Neural crest cell (in vitro differentiated cells): ENCODE measurements at places on chromosomes 3 and 15.

DNA sequence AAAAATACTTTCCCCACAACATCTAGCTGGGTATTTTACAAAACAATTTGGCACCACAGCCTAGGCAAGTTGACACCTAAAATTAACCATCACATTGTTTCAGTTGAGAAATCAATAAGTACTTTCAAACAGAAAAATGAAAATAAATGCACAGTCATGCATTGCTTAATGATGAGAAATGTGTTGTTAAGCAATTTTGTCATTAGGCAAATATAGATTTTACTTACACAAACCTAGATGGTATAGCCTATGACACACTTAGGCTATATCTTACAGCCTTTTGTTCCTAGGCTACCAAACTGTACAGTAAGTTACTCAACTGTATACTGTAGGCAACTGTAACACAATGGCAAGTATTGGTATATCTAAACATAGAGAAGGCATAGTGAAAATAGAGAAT, 608.6 kb upstream of the BCHE start:
- DNase-seq = no peak

- DNase-seq = no peak
Observed at GRCh38 chr3:50502225-50502583, 1.2 kb downstream of the CACNA2D2 start.

GRCh38 chr3:72844436-72844993, 3.7 kb downstream of the SHQ1 start:
- DNase-seq = no peak

GRCh38 chr15:93825682-93826081, 405.7 kb upstream of the MCTP2 start:
- no peak for DNase-seq

- no peak for DNase-seq
Observed at GRCh38 chr15:48191574-48192225, at the start of gene CTXN2. TSS of gene CTXN2 (plus strand) at chr15:48191665. CDS start at chr15:48201301, 9,636 bp downstream.

DNA sequence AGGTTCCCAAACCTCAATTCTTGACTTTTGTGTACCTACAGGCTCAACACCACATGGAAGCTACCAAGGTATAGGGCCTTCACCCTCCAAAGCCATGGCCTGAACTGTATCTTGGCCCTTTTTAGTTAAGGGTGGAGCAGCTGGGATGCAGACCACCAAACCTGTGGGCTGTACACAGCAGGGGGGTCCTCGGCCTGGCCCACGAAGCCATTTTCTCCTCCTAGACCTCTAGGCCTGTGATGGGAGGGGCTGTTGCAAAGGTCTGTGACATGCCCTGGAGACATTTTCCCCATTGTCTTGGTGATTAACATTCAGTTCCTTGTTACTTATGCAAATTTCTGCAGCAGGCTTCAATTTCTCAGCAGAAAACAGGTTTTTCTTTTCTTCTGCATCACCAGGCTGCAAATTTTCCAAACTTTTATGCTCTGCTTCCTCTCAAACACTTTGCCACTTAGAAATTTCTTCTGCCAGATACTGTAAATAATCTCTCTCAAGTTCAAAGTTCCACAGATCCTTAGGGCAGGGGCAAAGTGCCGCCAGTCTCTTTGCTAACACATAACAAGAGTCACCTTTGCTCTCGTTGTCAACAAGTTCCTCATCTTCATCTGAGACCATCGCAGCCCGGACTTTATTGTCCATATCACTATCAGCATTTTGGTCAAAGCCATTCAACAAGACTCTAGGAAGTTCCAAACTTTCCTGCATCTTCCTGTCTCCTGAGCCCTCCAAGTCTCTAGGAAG, 90.9 kb upstream of the PLXND1 start:
- DNase-seq = no peak

- no peak for DNase-seq
Observed at GRCh38 chr15:69815793-69816192, 281.9 kb downstream of the TLE3 start.

- DNase-seq = no peak
Observed at GRCh38 chr3:126562737-126563276, 4.1 kb upstream of the C3orf22 start.

- DNase-seq = no peak
Observed at GRCh38 chr3:186330772-186331460, 31.1 kb downstream of the DGKG start.

DNA sequence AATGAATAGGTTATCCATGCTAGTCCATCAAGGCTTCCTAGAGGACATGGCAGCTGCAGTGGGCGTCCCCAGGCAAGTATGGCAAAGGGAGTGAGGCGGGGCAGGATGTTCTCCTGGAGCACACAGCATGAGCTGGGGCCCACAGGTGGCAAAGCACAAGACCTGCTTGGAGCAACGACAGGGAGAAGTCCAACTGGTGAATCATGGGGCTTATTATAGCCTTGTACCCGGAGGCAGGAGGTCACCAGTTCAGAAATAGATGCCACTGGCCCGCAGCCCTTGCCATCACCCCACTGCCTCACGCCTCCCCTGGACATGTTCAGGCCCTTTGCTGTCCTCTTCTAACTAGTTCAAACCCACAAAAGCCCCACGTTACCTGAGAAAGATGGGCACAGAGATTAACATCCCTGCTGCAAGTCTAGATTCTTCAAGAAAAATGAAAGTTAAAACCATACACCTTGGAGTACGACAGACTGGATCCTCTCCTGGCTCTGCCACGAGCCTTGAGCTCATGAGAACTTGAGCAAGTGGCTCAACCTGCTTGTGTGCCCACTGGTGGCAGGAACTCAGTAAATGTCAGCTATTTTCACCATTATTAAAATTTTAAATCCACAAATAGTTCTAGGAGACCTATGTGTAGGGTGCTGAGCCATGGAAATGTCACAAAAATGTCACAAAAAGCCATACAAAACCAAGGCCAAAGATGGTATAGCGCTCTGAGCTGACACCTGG, 1.8 kb upstream of the SRGAP3 start:
- no peak for DNase-seq

DNA sequence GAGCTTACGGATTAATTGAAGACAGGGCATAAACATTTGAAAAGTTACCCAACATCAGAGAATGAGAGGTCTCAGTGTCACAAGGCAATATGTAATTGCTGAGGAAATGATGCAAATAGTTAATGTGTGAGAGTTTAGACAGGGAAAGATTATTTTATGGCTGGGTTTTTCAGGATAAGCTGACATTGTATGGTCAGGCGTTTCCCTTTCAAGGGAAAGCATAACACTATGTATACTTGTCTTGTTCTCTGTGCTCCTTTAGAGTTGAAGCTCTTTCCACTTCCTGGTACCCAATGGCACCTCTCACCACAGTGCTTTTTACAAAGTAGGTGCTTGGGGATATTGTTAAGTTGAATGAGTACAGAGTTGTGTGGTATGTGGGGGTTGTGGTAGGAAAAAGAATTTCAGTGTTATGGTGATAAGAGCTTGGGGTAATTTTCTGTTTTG, 19.9 kb downstream of the IQGAP1 start:
- no peak for DNase-seq

GRCh38 chr3:133573054-133573628, 345 bp upstream of the CDV3 start:
- peak; percentile 99 for DNase-seq

GRCh38 chr3:192655040-192655439, 72.3 kb downstream of the FGF12 start:
- DNase-seq = no peak

DNA sequence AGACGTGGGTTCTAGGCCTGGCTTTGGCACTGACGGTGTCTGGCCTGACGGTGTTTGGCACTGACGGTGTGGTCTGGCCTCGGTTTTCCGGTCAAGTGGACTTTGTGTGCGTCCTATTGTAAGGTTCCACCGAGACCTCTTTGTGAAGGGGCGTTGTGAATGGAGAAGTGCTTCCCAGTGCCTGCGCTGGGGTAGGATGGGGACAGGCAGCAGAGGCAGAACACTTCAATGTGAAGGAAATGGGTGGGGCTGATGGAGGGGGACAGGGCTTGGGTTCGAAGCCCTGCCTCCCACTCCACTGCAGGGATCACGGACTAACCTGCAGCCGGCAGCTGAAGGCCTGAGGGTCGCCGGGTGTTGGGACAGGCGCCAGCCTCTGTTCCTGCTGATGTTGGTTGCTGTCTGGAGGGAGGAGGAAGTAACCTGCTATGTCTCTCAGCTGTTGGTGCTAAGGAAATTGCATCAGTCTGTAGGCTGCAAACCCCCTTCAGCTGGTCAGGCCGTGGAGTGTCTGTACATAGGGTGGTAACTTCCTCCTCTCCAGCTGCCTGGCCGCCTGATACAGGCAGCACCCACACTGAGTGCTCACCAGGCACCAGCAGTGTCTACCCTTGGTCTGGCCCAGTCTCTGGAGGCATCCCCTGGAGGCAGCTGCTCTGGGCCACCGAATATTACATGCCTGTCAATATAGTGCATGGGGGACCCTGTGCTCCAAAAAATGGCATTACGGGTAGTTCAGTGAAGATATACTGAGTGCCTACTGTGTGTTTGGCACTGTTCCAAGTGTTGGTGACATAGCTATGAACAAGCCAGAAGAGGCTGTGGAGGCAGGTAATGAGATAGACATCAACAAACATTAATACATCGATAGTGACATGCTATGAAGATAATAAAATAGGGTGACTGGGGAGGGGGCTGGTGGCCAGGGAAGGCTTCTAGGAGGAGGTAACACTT, 1.1 kb downstream of the TM6SF1 start:
- DNase-seq = no peak

GRCh38 chr3:139586420-139587017, 47.0 kb upstream of the RBP1 start:
- no peak for DNase-seq

GRCh38 chr3:54691289-54691771, 236.5 kb downstream of the LRTM1 start:
- DNase-seq = no peak

DNA sequence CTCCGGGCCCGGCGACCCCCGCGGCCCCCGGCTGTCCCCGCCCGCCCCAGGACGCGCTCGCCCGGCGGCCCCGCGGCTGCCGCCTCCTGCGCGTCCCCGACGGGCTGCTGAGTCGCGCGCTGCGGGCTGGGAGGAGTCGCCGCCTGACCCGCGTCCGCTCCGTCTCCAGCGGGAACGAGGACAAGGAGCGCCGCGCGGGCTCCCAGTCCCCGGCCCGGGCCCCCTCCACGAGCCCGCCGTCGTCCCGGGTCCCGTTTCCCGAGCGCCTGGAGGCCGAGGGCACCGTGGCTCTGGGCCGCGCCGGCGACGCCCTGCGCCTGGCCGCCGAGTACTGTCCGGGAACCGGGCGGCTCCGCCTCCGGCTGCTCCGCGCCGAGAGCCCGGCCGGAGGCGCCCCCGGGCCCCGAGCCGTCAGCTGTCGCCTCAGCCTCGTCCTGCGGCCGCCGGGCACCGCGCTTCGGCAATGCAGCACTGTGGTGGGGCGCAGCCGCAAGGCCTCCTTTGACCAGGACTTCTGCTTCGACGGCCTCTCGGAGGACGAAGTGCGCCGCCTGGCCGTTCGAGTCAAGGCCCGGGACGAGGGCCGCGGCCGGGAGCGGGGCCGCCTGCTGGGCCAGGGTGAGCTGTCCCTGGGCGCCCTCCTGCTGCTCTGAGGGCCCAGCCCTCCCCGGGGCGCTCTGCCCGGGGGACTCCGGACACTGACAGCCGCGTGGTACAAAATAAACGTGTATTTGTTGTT, 1.5 kb downstream of the C2CD4A start:
- peak; percentile 41 for DNase-seq

DNA sequence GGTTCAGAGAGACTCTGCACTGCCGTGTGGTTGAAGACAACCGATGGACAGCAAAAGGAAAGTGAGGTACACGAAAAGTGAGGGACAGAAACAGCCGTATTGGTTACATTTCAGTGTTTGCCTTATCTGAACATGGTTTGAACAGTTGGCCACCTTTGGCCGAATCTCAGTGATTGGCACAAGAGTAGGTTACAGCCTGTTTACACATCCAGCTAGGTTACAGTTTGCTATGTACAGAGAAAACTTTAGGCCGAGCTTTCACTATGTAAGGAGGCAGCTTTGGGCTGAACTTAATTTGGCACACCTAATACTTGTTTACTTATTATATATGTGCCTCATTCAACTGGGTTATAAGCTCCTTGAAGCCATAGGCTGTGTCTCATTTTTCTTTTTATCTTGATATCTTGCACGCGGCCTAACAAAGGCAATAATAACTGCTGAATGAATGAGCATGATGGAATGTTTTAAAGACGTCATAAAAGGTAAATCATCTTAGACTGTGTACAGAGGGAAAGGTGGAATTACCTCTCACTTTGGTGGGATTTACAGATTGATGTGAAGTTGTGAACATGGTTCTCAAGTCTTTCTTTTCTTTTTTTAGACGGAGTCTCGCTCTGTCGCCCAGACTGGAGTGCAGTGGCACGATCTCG, 17.2 kb upstream of the GREM1 start:
- DNase-seq = no peak

- DNase-seq = no peak
Observed at GRCh38 chr3:117553461-117553860, 843.9 kb downstream of the TUSC7 start.

- DNase-seq = no peak
Observed at GRCh38 chr3:192449036-192449435, 278.3 kb downstream of the FGF12 start.

DNA sequence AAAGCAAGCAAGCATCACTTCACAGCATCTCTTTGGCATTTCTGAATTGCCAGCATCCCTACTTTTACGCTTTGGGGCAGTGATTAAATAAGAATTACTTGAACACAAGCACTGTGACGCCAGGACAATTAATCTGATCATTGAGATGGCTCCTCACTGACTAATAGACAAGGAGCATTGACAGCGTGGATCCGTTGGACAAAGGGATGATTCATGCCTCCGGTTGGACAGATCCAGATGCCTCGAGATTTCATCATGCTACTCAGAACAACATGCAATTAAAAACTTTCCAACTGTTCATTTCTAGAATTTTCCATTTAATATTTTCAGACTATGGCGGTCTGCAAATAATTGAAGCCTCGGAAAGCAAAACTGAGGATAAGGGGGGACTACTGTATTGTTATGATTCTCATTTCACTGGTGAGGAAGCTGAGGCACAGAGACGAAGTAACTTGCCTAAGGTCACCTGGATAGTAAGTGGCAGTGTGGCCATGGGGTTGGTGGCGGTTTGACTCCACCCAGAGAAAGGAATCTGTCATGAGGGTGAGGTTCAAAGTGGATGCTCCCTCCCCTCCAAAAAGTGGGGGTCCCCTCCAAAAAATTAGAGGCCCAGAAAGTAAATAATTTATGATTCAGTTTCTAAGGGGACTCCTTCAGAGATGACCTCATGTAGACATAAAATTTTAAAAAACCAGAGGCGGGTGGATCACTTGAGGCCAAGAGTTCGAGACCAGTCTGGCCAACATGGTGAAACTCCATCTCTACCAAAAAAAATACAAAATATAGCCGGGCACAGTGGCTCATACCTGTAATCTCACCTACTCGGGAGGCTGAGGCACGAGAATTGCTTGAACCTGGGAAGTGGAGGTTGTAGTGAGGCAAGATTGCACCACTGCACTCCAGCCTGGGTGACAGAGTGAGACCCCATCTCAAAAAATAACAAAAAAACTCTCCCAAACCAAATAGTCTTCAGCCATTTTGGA, 12.3 kb upstream of the PGPEP1L start:
- DNase-seq = no peak

GRCh38 chr3:112463250-112463649, 36.0 kb downstream of the BTLA start:
- DNase-seq = no peak

GRCh38 chr3:188339410-188340295, 185.7 kb downstream of the LPP start:
- DNase-seq = no peak
